Activated CD4-positive, alpha-beta T cell treated with anti-CD3 and anti-CD28 coated beads, Interleukin-2, amount 10 ng/mL, durations not matched to agents 7 days and 5 days (primary cell): ENCODE measurements at places on chromosomes 12 and 14. TPM values are rescaled to one million over a fixed set of nuclear protein-coding genes. Genes with fewer than 3 reads are reported as not detected.

GRCh38 chr12:124299628-124300388 lies 4.9 kb downstream of the RFLNA start:
- H3K4me1 ChIP-seq = no peaks in the 10 kb centered on the region
- DNase-seq = no peak
- no peak overlapping the region for H3K27ac ChIP-seq
- H3K4me3 ChIP-seq = no peak overlapping the region
- H3K36me3 ChIP-seq = no peaks in the 10 kb centered on the region

Gene INSM2
- total RNA-seq = not detected

Gene AQP6
- total RNA-seq = not detected

- no peak overlapping the region for H3K4me3 ChIP-seq
- DNase-seq = no peak
- H3K27ac ChIP-seq = no peak overlapping the region
- no peaks in the 10 kb centered on the region for H3K4me1 ChIP-seq
- H3K27me3 ChIP-seq = peaks cover 27% of the 10 kb centered on the region
- H3K36me3 ChIP-seq = no peaks in the 10 kb centered on the region
Observed at GRCh38 chr12:65596514-65597091, 227.7 kb upstream of the HMGA2 start.
